Hypothalamus (tissue), 51 donors: ENCODE measurements at places on chromosomes 3 and 15.

GRCh38 chr3:150293401-150294001 is 114.6 kb upstream of the TSC22D2 start:
- DNase-seq = no peak

GRCh38 chr3:149324332-149324731 is 9.1 kb downstream of the TM4SF18 start:
- no peak for DNase-seq

DNA sequence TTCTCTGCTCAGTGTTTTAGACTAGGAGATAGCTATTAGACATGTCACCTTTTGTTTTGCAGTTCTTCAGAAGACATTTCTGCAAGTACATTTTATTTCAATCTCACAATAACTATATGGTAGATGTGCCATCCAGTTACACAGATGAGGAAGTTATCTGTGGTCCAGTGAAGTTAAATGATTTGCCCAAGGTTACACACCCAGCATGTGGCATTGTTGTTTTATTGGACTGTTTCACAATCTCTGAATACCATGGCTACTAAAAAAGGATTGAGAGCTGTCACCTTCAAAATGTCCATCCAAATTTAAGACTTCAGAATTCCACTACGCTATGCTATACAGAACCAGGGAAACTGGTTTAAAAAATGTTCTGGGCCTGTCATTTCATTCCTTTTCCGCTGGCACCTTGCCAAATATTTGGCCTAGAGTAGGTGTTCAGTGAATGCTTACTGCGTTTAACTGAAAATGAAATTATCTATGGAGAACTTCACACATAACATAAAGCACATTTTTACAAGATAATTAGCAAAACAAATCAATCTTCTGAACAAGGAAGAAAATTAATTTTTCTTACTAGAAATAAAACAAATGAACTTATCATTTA is 20.2 kb downstream of the TM6SF1 start:
- DNase-seq = no peak

DNA sequence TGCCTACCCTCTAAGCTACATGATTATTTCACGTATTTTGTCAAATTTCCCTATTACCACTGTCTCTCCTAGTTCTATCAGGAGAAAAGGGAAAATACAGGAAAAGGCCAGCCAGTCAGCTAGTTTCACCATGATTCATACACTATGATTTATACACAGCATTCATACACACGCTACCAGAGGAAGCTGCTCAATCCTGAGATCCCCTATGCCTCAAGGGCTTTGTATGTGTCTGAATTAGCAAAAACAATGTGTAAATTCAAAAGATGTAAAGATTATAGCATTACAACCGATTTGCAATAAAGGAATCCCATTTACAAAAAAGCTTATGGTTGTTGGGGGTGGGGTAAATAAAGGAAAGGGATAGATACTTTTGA is 3.1 kb upstream of the ACKR4 start:
- no peak for DNase-seq

GRCh38 chr3:185935465-185936272 is 2.1 kb downstream of the TRA2B start:
- no peak for DNase-seq

DNA sequence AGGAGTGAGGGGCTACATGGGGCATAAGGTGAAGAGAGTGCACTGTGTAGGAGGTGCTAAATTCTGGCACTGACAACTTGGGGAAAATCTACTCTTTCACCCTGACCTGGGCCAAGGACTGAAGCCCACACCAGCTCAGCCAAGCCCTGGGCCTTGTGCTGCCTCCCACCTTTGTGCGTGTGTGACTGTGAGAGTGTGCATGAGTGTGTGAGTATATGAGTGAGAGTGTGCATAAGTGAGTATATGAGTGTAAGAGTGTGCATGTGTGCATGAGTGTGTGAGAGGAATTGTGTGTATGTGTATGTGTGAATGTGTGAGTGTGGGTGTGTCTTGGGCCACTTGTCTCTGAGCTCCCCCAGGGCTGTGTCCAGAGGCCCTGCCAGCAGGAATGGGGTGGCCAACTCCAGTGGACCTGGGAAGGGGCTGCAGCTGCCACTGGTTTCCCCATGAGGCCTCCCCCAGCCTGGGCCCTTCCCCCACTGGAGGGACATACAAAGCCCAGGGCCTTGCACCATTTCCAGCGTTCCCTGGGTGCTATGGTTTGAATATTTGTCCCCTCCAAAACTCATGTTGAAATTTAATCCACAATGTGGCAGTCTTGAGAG is 15.2 kb downstream of the C3orf22 start:
- DNase-seq = no peak

DNA sequence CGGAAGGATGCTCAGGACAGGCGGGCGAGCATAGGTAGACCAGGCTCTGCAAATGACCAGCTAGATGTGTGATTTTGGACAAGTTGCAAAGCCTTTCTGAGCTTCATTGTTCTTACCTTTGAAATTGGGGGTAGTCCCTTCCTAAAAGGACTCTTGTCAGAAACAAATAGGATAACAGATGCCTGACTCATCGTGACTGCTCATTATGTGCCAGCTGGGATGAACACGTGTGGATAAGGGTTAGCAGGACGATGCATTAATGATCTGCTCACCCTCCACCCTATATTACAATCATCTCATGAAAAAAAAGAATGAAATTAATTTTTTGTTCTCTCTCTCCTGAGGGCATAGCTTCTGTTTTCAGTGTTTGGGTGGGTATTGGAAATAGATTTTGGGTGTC is 223.4 kb downstream of the NR2F2 start:
- no peak for DNase-seq

DNA sequence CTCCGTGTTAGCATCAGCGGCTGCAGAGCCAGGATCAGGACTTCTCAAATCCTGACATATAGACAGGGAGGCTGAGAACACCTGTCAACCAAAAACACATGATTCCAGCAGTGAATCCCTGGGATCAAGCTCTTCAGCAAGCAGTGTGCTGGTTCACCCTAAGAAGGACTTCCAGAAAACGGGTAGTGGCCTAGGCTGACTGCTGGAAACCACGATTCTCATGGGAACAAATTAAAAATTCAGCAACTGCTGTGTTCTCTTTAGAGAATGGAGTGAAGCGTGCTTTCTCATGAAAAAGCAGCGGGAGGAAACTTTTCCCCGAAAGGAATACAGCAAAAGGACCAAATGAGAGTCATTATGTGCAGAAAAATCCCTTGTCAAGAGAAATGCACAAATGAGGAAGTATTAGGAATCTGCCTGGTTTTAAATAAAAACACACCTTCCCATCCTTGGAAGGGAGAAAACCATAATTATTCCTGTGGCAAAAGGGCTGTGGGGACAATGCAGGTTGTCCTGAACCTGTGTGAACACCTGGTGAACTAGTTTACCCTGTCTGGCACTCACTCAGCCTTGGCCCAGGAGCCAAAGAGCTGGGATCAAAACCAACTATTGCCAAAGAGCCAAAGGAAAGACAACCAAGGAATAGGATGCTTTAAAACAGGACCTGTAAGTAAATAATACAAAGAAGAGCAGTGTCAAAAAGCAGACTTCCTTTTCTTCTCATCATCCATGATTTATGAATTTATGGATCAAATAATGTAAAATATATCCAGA is 13.4 kb downstream of the IL12A start:
- no peak for DNase-seq

- DNase-seq = no peak
These were observed 357.9 kb downstream of the KCNH8 start for GRCh38 chr3:19506171-19506570.

DNA sequence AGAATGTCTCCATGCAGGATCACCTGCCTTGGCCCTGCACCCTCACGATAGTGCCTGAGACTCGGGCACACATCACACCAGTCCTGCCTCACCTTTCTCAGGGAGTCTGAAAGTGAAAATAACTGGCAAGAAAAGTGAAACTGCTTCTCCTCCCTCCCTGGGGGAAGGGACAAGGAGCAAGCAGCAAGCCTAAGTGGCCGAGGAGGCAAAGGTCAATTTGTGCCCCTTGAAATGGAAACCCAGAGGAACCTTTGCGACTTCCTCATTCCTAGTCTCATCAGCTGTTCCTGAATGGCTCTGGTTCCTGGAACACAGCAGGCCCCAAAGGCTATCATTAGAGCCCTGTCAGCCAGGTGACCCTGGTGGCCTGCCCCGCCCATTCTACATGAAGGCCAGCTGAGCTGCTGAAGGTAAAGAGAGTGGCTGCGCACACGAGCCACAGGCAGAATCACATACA is 28.0 kb upstream of the SLCO2A1 start:
- DNase-seq = no peak

DNA sequence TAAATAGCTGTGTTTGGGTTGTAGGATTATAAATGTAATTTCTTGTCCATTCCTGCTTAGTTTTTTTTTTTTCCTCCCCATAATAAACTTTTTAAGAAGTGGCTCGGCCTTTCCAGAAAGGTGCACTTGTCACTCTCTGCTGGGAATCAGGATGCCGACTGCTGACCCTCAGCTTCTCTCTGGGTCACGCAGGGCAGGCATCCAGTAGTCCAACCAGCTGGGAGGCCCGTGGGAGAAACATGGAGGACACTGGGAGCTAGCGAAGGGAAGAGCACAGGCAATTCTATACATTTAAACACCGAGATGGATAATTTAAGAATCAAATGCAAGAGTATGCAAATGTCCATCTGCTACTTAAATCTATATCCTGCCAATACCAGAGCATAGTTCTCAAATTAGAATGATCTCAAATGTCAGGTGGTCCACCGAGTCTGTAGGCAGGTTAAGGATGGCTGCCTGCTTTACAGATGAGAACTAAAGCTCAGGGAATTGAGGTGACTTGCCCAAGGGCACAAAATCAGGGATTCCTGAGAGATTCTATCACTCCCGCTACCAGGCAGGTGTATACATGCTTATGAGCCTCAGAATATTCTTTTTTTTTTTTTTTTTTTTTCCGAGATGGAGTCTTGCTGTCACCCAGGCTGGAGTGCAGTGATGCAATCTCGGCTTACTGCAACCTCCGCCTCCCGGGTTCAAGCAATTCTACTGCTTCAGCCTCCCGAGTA is 64.5 kb downstream of the DAPK2 start:
- no peak for DNase-seq

- DNase-seq = no peak
These were observed 27.3 kb upstream of the GPR160 start for GRCh38 chr3:170010498-170010897.

- no peak for DNase-seq
These were observed 83.8 kb downstream of the ASB7 start for GRCh38 chr15:100686021-100686724.

- DNase-seq = no peak
These were observed 2.6 kb downstream of the ZBTB47 start for GRCh38 chr3:42655980-42656679.

DNA sequence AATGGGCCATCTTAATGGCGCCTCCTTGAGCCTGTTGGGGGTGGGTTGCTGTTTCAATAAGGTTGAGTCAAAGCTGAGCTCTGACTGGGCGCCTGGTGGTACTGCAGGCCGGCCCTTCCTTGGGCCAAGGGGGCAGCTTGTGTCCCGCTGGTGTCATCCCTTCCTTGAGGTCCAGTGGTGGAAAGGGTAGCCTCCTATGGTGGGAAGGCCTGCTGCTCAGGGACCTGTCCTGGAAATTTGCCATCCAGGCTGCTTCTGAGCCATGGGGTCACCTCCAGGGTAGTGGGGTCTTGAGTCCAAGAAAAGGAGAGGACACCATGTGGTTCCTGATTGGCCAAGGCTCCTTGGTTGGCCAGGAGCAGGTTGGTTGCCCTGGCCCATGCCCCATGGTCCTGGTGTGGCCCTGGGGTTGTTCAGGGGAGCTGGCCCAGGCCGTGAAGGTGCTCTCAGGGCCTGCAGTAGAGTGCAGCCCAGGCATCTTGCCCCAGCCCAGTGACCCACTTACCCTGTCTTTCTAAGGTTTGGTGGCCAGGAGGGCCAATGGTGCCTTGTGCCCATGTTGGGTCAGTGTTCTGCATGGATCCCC is 188.7 kb downstream of the UBE3A start:
- no peak for DNase-seq

GRCh38 chr3:37816271-37816670 is 45.4 kb upstream of the CTDSPL start:
- DNase-seq = no peak
